Left colon (tissue), 2 donors: ENCODE measurements at places on chromosomes 5 and 9. TPM values are rescaled to one million over a fixed set of nuclear protein-coding genes. Genes with fewer than 3 reads are reported as not detected.

The NXNL2 gene
- total RNA-seq, result not detected

The DMRT2 gene
- total RNA-seq, result 3.6 TPM

The PRDM9 gene
- not detected for total RNA-seq

The OCLN gene
- 129 TPM for total RNA-seq

The INSL4 gene
- total RNA-seq, result not detected

The PDZD2 gene
- 1.6 TPM for total RNA-seq

The FBXO10 gene
- 4.0 TPM for total RNA-seq

The HTR1A gene
- not detected for total RNA-seq

DNA sequence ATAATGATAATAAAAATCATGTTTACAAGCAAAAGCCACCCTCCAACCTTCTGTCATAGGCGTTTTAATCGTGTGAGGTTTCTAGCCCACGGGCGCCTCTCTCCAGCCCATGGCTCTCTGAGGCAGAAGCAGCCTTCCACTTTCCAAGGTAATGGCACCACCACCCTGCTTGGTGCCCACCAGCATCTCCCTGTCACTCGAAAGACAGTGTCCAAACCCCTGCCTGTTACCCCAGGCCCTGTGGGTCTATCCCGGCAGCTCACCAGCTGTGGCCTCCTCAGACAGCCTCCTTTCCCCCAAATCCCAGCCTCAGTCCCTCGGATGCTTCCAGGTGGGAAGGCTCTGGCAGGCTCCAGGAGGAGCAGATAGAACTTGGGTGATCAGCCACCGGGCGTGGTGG, 123.8 kb upstream of the LPCAT1 start:
- no peak for DNase-seq

GRCh38 chr9:101126556-101126955, 98.0 kb downstream of the PLPPR1 start:
- no peak for DNase-seq

- no peak for DNase-seq
Observed at GRCh38 chr5:139422307-139422893, 16.9 kb downstream of the DNAJC18 start.

GRCh38 chr9:115964710-115965347, 188.8 kb upstream of the PAPPA start:
- no peak for DNase-seq

- DNase-seq, result no peak
Observed at GRCh38 chr5:16903480-16904300, 32.4 kb downstream of the MYO10 start.

DNA sequence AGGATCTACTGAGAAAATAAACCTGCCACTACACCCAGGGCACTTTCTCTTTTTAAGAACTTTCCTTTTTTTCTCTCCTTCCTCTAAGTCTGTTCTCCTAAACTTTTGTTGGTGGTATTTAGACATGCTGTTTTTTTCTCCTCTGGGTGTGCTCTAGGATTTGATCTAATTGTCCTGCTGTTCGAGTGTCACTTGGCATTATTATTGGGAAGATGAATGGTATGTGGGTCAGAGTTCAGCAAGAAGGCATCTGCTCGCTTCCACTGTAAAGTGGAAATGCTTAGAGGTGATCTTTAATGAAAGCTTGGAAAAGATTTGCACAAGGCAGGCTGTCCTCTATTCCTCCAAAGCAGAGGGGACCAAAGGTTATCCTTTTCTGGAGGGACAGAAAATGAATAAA, 1.3 kb upstream of the PLPPR1 start:
- DNase-seq, result no peak

DNA sequence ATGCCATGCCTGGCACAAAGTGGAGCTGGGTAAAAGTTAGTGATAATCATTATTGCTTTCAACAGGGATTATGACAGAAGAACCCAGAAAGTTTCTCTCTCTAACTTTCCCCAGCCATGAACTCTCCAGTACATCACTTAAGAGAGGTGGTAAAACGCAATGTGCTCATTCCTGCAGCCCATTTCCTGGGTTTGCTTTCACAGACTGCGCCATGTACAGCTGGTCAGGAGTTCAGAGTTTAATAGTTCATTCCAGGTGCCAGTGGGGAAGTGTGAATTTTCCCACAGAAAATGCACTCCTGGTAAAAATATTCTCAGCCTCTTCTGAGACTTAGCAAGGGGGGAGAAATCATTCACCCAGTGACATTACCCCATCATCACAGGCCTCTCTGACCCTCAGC, 35.5 kb downstream of the ADAM19 start:
- no peak for DNase-seq

DNA sequence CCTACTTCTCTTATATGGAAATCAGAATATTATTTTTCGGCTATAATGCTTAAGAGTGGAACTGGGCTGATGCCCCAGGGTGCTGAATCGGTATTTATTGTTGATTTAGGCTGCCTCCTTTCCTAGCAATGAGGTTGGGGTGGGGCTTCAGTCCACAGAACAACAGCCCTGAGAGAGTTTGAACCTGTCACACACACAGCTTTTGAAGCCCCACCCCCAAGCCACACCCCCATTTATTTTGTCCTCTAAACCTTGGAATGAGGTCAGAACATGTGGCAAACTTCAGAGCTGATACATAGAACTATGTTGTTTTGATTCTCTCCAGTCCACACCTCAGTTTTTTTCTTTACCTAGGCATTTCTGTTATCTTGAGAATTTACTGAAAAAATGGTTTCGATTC, 51.7 kb upstream of the CAMK4 start:
- no peak for DNase-seq

DNA sequence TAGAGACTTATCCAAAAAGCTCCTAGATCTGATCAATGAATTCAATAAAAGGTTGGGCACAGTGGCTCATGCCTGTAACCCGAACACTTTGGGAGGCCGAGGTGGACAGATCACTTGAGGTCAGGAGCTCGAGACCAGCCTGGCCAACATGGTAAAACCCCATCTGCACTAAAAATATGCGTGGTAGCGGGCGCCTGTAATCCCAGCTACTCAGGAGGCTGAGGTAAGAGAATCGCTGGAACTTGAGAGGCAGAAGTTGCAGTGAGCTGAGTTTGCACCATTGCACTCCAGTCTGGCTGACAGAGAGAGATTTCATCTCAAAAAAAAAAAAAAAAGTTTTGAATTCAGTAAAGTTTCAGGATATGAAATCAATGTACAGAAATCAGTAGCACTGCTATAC, 20.0 kb downstream of the DCTN4 start:
- no peak for DNase-seq
